ENCODE measurements at places on chromosomes 16 and 17. TPM values are rescaled to one million over a fixed set of nuclear protein-coding genes. Genes with fewer than 3 reads are reported as not detected.

DNA sequence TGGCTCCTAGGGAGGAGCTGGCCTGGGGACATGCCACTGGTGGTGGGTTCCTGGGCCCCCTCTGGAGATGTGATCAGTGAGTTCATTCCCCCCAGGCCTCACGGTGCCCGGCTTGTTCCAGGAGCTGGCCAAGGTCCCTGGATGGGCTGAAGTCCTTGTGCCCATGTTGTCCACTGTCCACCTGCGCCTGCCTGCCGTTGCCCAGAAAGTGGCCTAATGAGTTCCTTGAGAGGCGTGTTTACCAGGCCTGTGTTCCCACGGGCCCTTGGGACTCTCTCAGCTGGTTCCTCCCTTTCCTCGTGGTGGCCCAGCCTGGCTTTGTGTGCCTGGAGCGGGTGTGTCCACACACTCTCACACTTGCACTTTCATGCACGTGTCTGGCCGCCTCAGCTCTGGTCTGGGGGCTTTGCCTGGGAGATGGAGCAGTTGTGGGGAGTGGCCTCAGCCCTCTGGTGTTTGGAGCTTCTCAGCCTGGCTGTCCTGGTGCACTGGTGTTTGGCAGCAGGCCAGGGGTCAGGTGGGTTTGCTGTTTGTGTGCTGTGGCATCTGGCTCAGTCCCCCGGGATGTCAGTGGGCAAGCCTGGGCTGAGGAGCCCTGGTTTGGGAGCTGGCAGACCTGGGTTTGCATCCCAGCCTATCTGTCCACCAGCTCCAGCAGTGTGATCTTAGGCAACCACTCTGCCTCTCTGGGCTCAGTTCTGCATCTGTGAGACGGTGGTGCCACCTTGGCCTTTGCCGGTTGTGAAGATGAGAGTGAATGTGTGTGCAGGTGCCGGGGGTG lies 18.0 kb downstream of the ADCY7 start:
- DNase-seq, result no peak

DNA sequence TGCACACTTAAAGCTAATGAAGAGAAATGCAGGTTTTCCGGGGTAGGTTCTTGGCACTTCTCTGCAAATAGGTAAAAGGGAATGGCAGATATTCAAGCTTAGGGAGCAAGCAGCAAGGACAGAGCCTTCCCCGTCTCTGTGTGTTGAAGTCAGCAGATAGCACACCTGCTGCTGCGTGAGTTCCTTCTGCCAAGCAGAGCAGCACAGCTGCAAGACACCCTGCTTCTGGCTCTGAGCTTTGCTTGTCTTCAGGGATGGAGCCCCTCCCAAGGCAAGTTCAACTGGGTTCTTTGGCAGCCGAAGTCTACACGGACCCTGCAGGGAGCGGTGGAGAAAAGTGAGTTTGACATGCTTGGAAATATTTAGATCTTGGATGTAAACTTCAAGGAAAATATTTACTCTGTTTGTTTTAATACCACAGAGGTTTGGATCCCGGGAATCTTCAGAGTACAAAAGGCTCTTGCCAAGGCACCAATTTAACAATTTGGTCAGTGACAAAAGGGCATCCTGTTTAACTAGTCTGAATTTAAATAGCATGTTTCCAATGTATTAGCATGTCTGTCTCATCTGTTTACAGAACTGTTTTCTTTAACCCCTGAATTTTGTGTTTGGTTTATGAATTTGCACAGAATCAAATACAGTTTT lies 113.4 kb upstream of the KCNJ16 start:
- peak; percentile 6 for DNase-seq

DNA sequence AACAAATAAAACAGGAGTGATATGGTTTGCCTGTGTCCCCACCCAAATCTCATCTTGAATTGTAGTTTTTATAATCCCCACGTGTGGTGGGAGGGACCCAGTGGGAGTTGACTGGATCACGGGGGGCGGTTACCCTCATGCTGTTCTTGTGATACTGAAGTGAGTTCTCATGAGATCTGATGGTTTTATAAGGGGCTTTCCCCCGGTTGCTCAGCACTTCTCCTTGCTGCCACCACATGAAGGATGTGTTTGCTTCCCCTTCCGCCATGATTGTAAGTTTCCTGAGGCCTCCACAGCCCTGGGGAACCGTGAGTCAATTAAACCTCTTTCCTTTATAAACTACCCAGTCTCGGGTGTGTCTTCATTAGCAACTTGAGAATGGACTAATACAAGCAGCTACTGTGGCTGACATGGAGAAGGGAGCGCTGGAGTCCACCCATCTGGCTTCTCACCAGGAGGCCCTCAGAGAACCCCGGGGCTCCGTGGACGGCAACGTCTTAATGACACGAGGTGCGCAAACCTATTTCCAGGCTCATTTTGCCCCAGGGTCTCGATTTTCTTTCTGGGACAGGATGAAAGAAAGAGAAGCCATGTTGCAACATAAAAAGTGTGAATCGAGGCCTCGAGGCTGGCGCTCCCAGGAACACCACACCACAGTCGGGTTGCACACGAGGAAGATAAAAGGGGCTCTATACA lies 129.5 kb downstream of the DYNLRB2 start:
- no peak for DNase-seq

DNA sequence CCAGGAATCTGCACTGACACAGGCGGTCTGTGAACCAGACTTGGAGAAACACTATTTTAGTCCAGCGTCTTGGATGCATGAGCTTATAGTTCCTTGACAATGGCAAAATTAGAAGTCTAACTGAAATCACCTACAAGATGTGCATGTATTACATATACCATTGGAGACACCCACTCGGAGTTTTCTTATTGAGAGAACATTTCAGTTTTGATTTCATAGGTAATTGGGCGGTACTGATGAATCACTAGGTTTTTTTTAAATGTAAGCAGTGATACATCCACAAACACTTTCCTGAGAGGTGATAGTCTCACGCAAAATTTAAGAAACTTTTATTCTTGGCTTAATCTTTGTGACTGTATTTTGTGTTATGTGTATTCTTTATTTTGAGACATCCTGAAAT lies 69.8 kb downstream of the PRKCA start:
- no peak for DNase-seq

DNA sequence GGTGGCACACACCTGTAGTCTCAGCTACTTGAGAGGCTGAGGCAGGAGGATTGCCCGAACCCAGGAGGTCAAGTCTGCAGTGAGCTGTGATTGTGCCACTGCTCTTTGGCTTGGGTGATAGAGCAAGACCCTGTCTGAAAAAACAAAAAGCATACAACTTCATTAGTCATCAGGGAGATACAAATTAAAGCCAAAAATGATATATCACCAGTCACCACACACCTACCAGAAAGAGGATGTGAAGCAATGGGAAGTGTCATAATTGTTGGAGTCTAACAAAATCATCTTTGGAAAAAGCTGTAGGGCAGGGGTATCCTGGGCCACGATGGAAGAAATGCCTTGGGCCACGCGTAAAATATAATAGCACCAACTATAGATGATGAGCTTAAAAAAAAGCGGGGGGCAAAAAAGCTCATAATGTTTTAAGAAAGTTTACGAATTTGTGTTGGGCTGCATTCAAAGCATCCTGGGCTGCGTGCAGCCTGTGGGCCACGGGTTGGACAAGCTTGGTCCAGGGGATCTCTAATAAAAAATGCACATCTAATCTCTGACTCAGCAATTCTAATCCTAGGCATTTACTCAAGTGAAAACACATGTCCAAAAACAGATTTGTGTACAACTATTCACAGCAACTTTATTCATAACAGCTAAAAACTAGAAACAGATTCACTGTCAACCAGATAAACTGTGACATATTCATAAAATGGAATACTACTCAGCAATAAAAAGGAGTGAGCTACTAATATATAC lies 65.9 kb downstream of the HIC1 start:
- no peak for DNase-seq

GRCh38 chr17:7477392-7478275 lies 1.8 kb downstream of the ZBTB4 start:
- peak; percentile 29 for DNase-seq

DNA sequence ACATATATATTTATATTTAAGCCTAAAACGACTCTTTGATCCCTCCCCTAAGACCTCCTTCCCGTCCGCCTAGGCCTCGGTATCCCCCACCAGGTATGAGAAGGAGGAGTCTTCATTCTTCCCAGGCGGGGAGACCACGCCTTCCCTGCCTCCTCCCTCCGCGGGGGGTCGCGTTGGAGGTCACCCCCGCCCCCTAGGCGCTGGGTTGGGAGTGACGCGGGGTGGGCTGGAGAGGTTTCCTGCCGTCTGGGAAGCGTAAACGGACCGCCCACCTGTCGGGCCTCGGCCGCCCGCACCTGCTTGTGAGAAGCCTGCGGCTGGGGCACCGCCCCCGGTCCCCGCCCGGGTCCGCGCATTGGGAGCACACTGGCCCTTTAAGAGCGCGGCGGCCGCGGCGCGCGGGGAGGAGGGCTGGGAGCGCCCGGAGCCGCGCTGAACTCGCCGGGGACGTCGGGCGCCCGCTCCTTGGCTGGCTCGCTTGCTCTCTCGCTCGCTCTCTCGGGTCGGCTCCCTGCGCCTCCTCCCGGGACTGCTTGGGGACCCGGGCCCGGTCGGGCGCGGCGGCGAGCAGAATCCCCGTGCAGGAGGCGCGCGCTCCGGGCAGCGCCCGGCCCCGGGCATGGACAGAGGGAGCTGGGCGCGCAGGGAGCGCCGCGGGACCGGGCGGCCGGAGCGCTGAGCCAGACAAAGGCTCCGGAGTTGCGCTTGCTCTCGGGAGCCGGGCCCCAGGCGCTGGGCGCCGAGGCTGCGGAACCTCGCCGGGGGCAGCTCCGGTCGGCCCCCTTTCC lies at the start of gene MMP15:
Gene MMP15 (plus strand): TSS at position 404 of the 788 bp plus-strand sequence. CDS start 597 bp downstream, outside the sequence.
- peak; percentile 55 for DNase-seq

GRCh38 chr16:85420501-85421337 lies 192.4 kb upstream of the GSE1 start:
- DNase-seq, result peak; percentile 30

DNA sequence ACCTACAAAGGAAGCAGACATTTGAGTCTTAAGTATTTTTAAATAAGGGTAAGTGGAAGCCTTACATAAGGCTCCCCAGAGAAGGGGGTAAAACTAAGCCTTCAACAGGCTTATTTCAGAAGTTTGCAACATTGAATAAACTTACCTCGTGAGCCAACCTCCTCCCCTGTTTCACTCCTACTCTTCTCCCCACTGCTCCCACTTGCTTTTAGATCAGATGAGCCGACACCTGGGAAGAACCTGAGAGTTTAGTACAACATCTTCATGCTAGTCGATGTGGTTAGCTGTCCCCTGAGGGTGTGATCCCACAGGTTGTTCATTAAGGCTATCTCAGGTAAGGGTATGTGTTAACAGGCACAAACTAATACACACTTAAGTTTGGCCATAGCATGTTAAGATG lies 13.8 kb downstream of the ZP2 start:
- DNase-seq, result no peak

Gene ACSM3
- 10.2 TPM for total RNA-seq

Gene MED13
- 52.3 TPM for total RNA-seq

Gene ANKS4B
- total RNA-seq, result not detected

Gene SCN4A
- total RNA-seq, result not detected
